NCI-H1694 (cell line): ENCODE measurements at places on chromosomes 5 and 9.
A peak's percentile ranks its signal among the peaks of the same experiment; 100 is the strongest.

DNA sequence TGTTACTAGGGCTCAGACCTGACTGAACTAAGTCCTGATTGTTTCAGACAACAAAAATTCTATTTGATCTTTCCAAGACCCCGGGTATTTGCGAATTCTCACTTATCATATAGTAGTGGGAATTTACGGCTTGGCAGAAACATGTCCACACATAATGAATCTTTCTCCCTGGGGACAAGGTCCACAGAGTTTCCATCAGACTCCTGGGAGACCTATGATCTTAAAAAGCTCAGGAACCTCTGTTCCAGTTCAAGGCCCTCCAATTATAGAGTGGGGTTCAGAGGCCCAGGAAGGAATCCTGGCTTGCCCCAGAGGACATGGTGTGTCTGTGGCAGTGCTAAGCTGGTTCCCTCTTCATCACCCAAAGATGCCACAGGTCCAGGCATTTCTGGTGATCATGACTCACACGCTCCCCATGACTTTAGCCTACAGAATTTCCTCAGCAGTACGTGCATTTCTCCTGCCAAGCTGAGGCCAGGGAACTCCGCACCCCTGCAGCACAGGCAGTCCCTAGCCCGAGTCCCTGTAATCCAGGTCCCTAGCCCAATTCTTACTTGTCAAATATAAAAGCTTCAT is 12.6 kb downstream of the RAPGEF1 start:
- DNase-seq = no peak

DNA sequence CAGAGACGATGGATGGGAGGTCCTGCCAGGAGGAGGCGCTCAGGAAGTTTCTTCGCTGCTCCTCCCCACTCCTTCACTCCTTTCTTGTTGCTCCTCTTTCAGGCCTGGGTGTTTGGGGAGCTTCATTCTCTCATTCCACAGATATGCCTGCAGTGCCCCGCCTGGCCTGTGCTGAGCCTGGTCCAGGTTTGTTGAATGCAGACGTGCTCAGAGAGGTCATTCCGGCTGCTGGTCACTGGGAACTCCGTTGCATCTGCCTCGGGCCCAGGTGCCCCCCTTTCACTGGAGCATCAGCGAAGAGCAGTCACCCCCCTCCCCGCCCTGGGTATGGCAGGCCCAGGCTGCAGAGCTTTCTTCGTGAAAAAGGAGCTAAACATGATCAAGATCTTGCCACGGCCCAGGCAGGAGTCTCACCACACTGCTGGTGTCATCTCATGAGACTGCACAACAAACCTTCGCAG is 15.5 kb downstream of the SURF6 start:
- no peak for DNase-seq

- no peak for DNase-seq
These were observed 57.3 kb downstream of the CYFIP2 start for GRCh38 chr5:157323107-157323706.

GRCh38 chr5:137155261-137156000 is 343.7 kb downstream of the SPOCK1 start:
- DNase-seq = no peak

- DNase-seq = peak; percentile 45
These were observed 4.1 kb downstream of the SYNPO start for GRCh38 chr5:150644514-150644913.
